AG04449 (cell line): ENCODE measurements at places on chromosomes 13 and 19.

- DNase-seq = no peak
Observed at GRCh38 chr13:58587183-58587582, 955.6 kb downstream of the PCDH17 start.

- no peak for DNase-seq
Observed at GRCh38 chr13:42547612-42548011, 26.3 kb upstream of the TNFSF11 start.

GRCh38 chr19:38670921-38671398, 23.5 kb downstream of the ACTN4 start:
- no peak for DNase-seq

DNA sequence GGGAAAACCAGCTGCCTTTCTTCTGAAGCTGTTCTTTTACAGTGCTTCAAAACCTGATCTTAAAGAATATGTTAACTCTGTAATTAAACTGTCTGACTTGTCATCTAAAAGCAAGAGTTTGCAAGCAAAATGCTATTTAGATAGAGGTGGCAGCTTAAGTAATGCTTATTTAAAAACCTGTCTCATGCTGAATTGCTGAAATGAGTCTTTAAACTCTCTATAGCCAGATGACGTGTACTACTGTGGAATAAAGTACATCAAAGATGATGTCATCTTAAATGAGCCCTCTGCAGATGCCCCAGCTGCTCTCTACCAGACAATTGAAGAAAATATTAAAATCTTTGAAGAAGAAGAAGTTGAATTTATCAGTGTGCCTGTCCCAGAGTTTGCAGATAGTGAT, 22.9 kb downstream of the ITM2B start:
- no peak for DNase-seq

DNA sequence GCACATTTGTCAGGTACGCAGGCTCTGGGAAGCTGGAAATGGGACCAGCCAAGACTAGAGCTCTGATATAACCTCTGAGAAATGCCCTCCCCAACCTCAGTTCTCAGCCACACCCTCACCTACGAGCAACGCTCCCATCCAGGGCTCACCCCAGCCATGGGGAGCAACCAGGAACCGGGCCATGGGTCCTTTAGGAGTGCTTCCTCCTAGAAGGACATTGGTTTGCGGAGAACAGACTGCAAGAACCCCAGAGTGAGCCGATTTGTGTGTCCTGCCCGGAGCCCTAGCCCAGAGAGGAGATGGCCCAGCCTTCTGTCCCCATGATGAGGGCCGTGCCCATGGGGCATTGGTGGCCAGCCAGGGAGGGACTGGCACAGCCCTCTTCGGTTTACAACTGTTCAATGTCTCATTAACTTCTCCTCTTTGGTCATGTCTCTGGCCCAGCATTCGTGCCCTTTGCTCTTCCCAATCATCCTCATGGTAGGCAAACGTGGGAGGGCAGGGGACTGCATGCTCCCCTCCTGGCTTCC, 32.9 kb upstream of the IGSF23 start:
- DNase-seq = no peak

GRCh38 chr19:7063764-7064418, 5.4 kb upstream of the MBD3L3 start:
- no peak for DNase-seq

- no peak for DNase-seq
Observed at GRCh38 chr13:67318398-67318797, 88.3 kb upstream of the PCDH9 start.

GRCh38 chr13:30719525-30719914, 15.8 kb upstream of the ALOX5AP start:
- no peak for DNase-seq
